ENCODE measurements at places on chromosomes 1 and 21.

- no peak for DNase-seq
Observed at GRCh38 chr21:31599563-31599962, 59.9 kb upstream of the SOD1 start.

DNA sequence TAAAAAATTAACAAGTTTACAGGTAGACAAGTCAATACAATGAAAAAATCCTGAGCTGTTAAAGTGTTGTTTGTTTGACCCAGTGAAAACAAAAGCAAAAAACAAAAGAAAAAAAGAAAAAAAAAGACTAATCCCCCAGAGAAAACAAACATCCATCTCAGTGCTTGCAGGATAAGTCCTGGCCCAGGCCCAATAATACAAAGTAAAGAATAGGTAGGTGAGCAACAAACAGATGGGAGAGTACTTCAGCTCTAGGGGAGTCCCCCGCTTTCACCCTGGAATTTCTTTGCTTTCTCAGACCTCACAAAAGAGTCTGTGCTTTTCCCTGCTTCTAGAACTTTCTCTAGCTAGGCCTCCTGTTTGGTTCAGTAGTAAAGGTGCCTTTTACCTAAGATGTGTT is 70.3 kb downstream of the ABCA4 start:
- DNase-seq = no peak

- DNase-seq = no peak
Observed at GRCh38 chr21:32476661-32477423, 64.3 kb downstream of the EVA1C start.

- DNase-seq = no peak
Observed at GRCh38 chr1:21852282-21853130, 40.4 kb downstream of the LDLRAD2 start.

- no peak for DNase-seq
Observed at GRCh38 chr1:14969006-14969405, 184.5 kb upstream of the TMEM51 start.

DNA sequence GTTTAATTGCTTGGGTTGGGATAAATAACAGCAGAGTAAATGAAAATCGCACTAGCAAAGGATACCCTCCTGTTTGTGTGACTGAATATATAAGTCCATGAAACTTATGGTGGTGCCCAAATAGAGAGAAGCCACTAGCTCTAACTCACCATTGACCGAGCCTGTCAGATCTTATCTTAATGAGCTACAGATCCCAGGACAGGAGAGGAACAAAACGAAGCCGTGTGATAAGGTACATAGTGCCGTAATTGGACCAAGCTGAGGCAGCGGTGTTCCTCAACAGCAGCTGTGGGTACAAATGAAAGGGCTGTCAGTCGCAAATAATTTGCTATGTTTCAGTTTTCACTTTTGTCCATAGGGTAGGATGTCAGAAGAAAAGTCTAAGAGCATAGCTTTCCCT is 276.1 kb downstream of the PTBP2 start:
- no peak for DNase-seq

DNA sequence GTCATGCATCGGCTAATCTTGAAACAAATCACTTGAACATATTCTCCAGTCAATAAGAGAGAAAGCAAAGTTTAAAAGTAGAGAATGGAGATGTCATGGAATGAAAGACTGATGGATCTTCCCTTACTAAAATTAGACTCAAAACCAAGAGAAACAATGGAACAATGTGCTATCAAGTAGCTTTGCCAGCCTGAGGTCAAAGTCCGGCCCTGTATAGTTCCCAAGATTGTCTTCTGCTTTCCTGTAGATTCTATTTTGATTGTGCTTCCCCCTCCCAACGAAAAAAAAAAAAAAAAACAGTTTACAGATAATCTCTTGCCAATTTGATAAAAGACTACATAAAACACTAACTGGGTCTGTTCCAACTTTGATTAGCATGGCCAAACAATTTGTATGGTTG is 40.8 kb upstream of the KIRREL1 start:
- no peak for DNase-seq

- no peak for DNase-seq
Observed at GRCh38 chr1:202694314-202694713, 15.9 kb downstream of the SYT2 start.

DNA sequence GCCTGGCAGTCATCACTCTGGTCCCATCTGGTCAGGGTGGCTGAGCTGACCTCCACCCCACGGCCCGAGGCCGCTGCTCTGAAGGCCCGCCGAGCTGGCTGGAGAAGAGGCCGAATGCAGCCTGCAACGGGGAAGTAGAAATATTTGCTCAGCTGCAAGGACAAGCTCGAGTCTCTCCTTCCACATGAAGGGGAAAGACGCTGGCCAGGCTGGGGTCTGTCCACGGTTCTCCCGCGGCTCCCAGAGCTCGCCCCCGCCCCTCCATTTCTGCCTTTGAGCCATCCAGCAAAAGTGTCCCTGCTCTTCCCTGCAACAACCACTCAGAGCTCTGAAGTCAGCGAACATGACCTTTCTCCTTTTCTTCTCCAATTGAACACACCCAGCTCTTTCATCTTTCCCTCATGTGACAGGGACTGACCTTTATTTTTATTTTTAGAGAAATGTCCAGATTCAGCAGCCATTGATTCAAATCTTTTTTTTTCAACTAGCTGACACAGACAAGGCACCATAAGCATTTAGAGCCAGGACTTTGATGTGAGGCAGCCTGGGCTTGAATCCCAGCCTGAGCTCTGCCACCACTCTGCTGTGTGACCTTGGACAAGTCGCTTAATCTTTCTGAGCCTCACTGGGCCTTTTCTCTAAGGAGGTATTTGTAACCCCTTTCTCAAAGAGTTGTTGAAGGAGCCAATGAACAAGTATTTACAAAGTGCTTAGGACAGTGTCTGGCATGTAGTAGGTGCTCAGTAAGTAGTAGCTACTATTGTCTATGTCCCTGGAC is 149.3 kb upstream of the WNT4 start:
- DNase-seq = no peak

DNA sequence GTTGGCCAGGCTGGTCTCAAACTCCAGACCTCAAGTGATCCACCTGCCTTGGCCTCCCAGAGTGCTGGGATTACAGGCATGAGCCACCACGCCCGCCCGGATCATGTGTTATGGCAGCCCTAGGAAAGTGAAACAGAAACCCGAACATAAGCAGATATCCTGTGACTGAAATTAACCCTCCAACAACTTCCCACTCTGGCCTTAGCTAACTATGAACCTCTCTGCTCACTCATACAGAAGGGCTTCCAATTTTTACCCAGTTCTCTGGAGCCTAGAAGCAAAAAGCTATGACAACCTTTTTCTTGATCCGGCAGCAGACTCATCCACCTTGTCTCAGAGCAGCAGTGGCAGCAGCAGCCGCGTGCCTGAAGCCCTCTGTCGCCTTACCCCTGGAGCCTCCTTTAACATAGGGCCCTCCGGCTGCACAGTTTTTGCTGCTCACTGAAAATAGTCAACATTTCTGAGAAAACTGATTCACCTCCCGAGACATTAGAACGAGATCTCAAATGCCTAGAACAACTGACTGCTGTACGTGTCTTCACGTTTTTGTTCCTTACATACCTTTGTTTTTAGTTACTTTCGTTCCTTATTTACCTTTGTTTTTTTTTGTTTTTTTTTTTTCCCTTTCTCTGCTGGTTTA is 9.3 kb downstream of the CBR1 start:
- DNase-seq = no peak

- DNase-seq = peak; percentile 13
Observed at GRCh38 chr1:45512641-45513054, 9.0 kb downstream of the PRDX1 start.

DNA sequence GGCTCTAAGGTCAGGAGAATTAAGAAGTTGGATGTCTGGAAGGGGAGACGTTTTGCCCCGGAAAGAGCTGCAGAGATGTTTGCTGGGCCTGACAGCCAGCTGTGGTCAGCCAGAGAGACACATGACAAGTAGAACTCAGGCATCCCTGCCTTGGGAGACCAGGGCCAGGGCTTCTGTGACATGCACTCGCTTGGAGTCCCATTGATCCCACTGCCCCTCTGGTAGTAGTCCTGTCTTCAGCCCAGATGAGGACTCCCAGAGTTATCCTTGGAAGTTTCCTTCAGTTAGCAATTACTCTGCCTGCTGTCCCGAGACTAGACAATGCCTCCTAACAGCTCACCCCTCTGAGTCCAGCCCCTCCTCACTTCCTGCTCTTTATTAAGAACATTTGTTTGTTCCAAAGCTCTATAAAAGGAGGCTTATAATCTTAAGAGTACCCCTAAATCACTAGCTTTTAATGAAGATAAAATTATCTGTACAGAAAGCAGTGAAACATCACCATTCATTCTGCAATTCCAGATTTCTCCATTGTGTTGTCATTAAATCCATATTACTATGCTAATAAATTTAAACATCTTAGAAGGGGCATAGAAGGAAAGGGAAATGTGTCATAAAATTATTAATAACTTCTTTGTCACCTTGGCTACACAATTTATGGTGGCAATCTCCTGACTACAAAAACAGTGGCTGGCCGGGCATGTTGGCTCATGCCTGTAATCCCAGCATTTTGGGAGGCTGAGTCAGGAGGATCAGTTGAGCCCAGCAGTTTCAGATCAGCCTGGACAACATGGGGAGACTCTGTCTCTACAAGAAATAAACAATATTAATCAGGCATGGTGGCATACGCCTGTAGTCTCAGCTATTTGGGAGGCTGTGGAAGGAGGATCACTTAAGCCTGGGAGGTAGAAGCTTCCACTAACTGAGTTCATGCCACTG is 94.2 kb downstream of the KCNK1 start:
- no peak for DNase-seq

DNA sequence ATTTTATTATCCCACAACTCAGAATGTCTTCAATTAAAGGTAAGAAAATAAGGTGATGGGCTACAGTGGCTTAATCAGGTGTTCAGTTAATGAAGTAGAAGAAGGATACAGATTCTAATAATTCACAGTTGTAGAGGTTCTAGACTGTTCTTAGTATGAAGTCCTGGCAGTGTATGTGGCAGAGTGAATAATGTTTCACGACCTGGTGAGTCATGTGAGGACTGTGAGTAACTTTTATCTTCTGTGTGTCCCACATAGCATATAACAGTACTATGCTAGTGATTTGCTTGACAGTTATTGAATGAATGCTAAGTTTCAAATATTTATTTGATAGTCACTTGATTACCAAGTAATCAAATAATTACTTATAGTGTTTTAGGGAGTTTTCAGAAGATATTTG is 20.0 kb downstream of the SLC16A4 start:
- DNase-seq = no peak

DNA sequence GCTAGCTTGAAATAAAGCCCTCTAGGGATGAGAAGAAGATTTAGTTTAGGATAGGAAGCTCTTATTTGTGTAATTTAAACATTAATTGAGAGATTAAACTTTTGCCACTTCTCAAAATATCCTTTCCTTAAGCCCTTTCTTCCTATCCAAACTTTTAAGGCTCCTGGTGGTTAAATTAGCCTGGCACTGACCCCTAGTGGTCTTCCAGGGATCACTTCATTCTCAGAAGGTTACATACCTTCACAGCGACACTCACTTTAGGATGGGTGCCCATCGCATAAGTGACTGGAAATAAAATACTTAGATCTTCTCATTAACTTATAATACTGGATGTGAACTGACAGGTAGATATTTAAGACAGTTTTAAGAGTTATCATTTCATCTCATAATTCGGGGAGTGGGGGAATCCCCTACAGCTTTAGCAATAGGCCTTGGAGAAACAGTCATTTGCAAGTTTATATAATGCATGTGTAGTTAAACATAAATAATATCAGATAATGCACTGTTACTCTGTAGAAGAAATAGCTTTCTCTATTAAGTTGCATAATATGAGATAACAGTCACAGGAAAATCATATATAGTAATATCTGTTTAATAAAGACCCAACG is 7.4 kb downstream of the LHX9 start:
- DNase-seq = peak; percentile 50

Data from NCI-H1694 (cell line).